Calu3 (cell line): ENCODE measurements at places on chromosomes 1 and 21. TPM values are rescaled to one million over a fixed set of nuclear protein-coding genes. Genes with fewer than 3 reads are reported as not detected.

Gene C21orf58
- total RNA-seq: 23.4 and 28.2 TPM in 2 replicates

Gene FCRL5
- not detected in 2 replicates for total RNA-seq

- no peak for DNase-seq
Observed at GRCh38 chr1:116472431-116472961, 98.3 kb downstream of the CD58 start.

GRCh38 chr1:166432655-166433054 lies 265.9 kb upstream of the FAM78B start:
- no peak for DNase-seq

GRCh38 chr1:34125721-34126380 lies 39.2 kb downstream of the CSMD2 start:
- no peak for DNase-seq

- DNase-seq: peak; percentile 59
Observed at GRCh38 chr1:32334864-32335534, 1.0 kb downstream of the MARCKSL1 start.

GRCh38 chr1:11107599-11107998 lies 7.9 kb upstream of the EXOSC10 start:
- DNase-seq: no peak
